Stimulated activated CD8-positive, alpha-beta memory T cell treated with anti-CD3 and anti-CD28 coated beads, Interleukin-4, amount 100 ng/mL, for 1 hour (primary cell): ENCODE measurements at places on chromosomes 4 and X.

DNA sequence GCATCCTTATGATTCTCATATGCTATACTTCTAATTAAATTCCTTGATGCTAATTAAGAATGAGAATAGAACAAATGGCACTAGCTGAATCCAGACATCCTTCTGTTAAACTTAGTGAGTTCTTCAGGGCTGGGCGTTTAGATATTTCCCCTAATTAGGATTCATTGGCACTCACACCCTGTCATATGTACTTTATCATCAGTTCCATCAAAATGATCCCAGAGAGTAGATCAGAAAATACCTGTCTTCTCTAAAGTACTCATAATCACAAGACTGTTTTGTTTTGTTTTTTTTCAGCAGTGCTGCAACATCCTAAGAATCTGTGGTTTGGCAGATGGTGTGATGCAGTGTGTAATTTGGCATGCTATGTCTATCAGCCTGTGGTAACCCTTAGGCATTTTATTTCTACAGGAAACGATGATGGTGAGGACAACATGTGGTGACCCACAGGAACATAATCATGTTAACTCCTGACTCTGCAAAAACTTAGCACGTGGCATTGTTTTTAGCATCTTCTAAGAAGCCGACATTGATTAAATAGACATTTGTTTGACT is 2528.4 kb downstream of the ARAP2 start:
- DNase-seq, result no peak

- no peak for DNase-seq
Measured at GRCh38 chr4:130154901-130155300, 1058.9 kb downstream of the C4orf33 start.

GRCh38 chr4:110869114-110869513 is 246.2 kb upstream of the PITX2 start:
- no peak for DNase-seq

GRCh38 chr4:106985830-106986229 is 50.3 kb downstream of the DKK2 start:
- no peak for DNase-seq
